ENCODE measurements at places on chromosomes 12 and 14.

- no peak for DNase-seq
Observed at GRCh38 chr12:82740129-82741000, 53.7 kb downstream of the TMTC2 start.

GRCh38 chr12:111664961-111665865, 20.5 kb downstream of the BRAP start:
- DNase-seq, result no peak

DNA sequence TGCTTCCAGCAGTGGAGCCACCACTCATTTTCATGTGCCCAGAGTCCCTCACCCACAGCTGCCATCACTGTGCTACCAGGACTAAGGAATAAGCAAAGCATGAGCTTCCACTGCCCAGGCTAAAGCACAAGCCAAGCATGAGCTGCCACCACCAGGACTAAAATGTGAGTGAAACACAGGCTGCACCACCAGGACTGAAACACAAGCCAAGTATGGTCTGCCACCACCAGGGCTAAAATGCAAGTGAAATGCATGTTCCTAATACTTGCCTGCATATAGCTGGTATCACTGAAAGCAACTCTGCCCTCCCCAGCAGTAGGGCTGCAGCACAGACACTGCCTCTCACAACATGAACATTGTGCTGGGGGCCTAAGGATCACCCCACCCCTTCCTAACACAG, 30.0 kb downstream of the CEP83 start:
- DNase-seq, result no peak

- DNase-seq, result no peak
Observed at GRCh38 chr14:42229976-42230375, 623.3 kb downstream of the LRFN5 start.

DNA sequence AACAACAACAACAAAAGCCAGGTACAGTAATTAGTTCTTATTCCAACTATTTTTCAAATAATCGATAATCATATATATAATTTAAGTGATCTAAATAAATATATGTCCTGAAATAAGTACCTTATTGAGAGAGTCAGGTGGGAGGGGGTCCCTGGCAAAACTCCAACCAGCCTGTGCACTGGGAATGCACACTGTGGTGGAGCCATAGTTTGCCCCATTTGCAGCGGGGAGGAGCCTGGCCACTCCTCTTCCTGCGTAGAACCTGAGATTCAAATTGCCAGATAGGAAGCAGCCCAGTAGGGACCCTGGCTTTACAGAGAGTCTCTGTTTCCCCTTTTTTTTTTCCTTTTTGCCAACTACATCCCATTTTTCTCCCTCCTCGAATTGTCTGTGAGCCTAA, 26.4 kb downstream of the CPNE8 start:
- no peak for DNase-seq

- DNase-seq, result no peak
Observed at GRCh38 chr14:22282417-22282816, 306.6 kb downstream of the DAD1 start.

Measured in hematopoietic multipotent progenitor cell treated with erythropoietin and hydrocortisone succinate and interleukin-3 and kit ligand, for 15 days (in vitro differentiated cells).